Inflammatory macrophage treated with lipopolysaccharide for 1 hour (primary cell): ENCODE measurements at places on chromosomes 5 and 9.
A peak's percentile ranks its signal among the peaks of the same experiment; 100 is the strongest.

DNA sequence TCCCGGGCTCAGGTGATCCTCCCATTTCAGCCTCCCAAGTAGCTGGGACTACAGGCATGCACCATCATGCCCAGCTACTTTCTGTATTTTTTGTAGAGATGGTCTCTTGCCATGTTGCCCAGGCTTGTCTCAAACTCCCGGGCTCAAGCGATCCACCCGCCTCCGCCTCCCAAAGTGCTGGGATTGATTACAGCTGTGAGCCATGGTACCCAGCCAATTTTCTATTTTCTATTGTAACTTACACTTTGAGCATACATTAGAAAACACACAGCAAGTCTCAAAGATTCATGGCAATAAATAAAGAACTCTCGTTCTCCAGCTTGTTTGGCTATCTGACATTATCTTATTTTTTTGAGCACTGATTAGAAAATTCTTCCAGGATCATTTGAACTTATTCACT lies 228.7 kb downstream of the ADAMTS6 start:
- DNase-seq, result no peak

DNA sequence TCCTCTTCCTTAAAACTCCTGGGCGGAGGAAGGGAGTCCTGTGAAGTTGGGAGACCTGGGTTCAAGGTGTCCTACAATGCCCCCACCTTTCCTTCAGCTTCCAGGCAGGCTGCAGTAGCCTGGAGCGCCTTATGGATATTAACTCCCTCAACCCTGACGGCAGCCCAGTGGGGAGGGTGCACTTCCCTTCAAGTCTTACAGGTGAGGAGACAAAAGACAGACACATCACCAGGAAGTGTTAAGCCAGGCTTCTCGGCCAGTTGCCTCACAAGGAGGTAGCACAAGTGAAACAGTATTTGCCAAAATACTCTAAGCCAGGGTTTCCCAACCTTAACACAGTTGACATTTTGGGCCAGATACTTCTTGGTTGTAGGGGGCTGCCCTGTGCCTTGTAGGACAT lies 4.2 kb downstream of the TRIM7 start:
- DNase-seq, result no peak

DNA sequence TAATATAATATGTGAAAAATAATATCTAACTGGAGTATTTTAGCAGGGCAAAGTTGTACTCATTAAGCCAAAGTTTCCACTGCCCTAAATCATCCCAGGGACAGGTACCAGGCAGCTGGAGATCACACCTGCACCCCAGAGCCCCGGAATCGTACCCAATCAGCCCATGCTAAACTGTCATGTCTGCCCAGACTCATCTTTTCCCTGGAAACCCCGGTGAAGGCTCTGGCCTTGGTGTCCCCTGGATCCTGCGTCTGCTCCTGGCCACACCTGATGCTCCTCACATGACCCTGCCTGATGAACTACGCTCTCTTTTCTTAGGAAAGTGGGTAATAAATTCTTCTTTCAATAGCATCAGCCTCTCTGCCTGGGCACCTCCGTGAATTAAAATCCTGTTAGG lies 15.6 kb upstream of the IRX2 start:
- DNase-seq, result no peak

- DNase-seq, result no peak
Measured at GRCh38 chr5:180126716-180127681, 55.4 kb upstream of the RNF130 start.

DNA sequence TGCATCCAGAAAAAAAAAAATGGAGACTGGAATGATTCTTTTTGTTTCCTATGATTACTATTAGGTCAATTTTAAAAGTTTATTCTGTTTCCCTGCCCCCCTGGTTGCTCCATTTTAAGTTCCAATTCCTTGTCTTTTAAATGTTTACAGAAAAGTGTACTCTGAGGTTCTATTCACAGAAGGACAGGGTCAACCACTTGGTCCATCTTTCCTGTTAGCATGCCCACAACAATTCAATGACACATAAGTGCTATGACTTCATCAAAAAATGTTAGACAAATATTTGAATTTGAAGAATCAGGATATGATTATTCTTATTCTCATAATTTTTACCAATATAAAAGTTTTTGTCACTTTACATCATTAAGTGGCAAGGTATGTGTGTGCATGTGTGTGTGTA lies 123.7 kb downstream of the PDE4D start:
- no peak for DNase-seq

DNA sequence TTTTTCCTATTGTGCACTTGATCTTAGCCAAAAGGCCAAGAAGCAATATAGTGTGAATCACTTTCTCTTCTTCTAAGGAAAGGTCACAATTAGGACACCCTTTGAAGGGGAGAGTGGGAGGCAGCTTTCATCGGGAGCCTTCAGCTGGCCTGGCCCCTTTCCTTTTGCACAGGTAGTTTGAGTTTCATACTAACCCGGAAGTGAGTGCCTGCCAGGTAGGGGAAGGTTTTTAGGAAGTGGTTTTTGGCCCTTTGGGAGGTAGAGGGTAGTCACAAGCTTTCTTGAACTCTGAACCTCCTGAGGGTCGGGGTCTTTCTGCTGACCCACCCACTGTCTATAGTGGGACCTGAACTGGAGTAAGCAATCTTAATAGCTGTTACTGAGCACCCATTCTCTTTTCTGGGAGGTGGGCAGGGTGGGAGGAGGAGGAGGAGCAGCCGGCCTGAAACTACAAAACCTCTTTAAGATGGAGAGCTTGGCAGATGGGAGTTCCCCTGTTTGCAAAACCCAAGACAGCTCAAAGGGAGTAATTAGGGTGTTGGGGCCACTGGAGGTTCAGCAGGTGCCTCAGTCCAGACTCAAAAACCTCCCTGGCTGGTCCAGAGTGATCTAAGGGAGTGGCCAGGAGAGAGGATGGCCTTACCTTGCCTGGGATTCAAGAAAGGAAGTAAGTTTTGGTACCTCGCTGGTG lies 6.0 kb downstream of the LARP1 start:
- no peak for DNase-seq

- DNase-seq, result no peak
Measured at GRCh38 chr5:125898851-125899405, 524.3 kb upstream of the GRAMD2B start.

- DNase-seq, result no peak
Measured at GRCh38 chr5:40453689-40454088, 226.0 kb upstream of the PTGER4 start.

DNA sequence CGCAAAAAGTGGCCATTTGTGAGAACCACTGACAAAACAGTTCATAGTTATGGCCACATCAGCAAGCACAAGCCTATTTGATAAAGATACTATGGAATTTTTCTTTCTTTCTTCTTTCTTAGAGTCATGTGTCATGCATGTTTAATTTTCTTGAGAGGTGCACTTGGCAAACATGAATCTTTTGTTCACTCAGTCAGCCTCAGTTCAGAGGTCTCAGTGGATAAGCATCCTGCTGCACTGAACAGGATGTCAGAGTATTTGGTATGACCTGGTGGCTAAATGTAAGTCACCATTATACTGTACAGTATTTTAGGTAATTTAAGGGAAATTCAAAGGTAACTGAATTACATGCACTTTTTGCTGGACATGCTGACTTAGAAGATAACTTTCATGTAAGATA lies 5.4 kb downstream of the NNT start:
- no peak for DNase-seq

- no peak for DNase-seq
Measured at GRCh38 chr5:80977764-80978163, 17.6 kb downstream of the RASGRF2 start.

DNA sequence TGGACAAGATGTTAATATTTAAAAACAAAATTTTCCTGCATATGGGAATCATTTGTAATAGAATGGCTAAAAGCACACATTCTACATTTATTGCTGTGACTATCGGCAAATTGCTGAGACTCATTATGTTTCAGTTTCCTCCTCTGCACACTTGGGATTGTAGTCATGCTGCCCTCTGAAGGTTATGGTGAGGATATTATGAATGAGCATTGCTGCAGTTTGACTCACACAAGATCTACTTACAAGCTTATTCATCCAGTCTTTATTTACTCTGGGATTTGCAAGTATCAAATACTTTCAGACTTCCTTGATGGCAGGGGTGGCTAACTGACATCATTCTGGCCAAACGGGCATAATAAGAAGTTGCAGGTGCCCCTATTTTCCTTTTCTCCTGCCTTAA lies 9.5 kb upstream of the NFIL3 start:
- peak; percentile 63 for DNase-seq

GRCh38 chr5:29833394-29833793 lies 1360.1 kb upstream of the CDH6 start:
- no peak for DNase-seq

DNA sequence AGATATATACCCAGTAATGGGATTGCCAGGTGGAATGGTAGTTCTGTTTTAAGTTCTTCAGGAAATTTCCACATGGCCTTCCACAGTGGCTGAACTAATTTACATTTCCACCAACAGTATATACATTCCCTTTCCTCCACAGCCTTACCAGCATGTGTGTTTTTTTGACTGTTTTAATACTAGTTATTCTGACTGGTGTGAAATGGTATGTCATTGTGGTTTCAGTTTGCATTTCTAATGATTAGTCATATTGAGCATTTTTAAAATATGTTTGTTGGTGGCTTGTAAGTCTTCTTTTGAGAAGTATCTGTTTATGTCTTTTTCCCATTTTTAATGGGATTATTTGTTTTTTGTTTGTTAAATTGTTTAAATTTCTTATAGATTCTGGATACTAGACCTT lies 208.9 kb downstream of the CFAP90 start:
- no peak for DNase-seq

DNA sequence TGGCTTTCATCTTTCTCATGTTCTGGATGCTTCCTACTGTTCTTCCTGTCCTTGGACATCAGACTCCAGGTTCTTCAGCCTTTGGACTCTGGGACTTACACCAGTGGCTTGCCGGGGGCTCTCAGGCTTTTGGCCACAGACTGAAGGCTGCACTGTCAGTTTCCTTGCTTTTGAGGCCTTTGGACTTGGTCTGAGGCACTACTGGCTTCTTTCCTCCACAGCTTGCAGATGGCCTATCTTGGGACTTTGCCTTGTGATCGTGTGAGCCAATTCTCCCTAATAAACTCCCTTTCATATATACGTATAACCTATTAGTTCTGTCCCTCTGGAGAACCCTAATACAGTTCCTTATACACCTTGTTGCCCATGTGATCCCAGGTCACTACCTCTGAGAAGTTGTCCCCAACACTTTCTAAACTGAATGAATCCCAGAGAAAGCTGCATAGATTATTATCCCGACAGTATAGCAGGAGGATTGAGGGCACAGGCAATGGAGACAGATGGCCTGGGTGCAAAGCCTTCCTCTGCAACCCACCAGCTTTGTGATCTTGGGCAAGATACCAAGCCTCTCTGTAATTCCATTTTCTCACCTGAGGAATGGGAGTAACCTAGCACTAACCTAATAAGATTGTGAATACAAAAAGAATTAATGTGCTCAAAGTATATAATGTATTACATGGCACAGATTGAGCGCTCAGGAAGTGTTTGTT lies 449.6 kb upstream of the BRINP1 start:
- no peak for DNase-seq

DNA sequence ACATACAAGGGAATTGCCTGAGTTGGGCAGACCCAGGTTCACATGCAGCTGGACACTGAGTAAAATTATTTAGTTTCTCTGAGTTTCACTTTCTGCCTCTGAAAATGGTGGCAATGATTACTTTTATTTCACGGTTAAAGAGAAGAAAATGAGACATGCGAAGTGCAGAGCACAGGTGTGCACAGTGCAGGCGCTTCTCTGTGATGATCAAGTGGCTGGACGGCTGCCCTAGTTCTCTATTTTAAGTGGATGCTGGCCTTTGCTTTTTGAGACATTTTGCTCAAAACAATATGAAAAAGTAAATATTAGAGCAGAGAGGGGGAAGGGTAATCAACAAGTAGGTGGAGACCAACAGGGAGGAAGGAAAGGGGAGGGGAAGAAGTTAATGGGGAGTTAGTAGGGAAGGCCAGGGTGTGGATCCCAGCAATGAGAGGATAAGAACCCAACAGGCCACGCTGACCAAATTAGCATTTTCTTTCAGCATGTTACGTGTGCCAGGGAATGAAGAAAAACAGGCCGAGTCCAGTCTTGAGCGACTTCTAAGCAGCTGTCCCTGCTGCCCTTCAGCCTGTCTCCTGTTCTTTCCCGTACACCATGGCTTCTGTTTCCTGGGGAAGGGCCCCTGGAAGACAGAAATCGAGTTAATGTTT lies 16.1 kb downstream of the SNX18 start:
- DNase-seq, result no peak

- no peak for DNase-seq
Measured at GRCh38 chr5:144487207-144487606, 316.5 kb downstream of the KCTD16 start.

- DNase-seq, result no peak
Measured at GRCh38 chr9:91308191-91308590, 53.5 kb downstream of the AUH start.

DNA sequence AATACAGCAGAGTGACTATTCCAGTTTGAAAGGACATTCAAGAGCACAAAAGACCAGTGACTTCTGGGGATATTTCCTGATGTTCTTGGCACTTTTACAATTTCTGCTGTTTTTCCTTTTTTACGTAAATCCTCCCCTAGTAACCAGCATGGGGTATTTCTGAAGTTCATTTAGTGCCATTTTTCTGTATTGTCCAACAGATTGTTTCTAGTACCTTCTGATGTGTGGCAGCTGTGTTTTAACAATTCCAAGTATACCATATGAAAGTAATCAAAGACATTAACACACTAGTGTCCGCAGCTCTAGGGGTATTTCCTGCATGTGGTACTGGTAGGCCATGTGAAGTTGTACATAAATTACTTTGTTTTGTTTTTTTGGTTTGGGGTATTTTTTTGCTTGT lies 53.0 kb upstream of the SMARCA2 start:
- DNase-seq, result no peak

DNA sequence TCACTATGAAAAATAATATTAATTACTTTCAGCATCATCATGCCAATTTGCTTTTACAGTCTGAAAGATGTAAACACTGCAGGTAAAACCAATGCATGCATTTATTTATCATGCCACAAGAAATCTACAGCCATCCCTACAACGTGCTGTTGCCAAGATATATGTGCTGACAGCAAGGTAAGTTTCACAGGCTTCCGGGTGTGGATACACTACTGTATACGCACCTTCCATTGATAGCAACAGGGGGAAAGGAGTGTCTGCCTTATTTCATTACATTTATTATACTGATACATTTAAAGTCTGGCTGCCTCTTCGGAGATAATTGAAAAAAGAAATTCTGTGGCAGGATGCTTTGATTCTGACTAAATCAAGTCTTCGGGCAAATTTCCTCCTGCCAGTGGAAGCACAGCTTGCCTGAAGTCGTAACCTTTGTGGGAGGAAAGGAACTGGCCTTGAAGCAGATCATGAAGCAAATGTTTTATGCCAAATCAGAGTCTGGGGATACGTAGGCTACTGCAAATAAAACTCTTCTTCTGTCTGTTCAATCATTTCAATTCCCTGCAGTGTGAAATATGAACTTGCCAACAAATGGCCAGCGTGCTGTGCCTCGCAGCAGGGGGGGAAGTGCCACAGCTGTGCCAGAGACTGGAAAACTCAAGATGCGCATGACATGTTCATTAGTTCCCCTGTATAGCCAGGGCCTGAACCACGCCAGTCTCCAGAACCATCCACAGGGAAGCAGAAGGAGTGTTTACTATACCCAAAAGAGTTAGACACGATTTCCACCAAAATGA lies 268.1 kb downstream of the EFNA5 start:
- no peak for DNase-seq

- DNase-seq, result no peak
Measured at GRCh38 chr9:105908069-105908468, 213.7 kb downstream of the TMEM38B start.

- DNase-seq, result no peak
Measured at GRCh38 chr9:128275198-128276007, at the start of gene GOLGA2. Gene GOLGA2, minus strand, starts transcription at chr9:128276007. Its CDS starts 31 bp downstream, at chr9:128275976.
